NCI-H1105 (cell line): ENCODE measurements at places on chromosomes 7 and 10.

- DNase-seq: no peak
Observed at GRCh38 chr7:50598460-50599343, 33.5 kb upstream of the DDC start.

- no peak for DNase-seq
Observed at GRCh38 chr10:93206652-93207051, 133.0 kb downstream of the CYP26A1 start.

- no peak for DNase-seq
Observed at GRCh38 chr10:1661859-1662437, 75.4 kb downstream of the ADARB2 start.

GRCh38 chr10:49756641-49757040, 5.5 kb downstream of the OGDHL start:
- DNase-seq: no peak

DNA sequence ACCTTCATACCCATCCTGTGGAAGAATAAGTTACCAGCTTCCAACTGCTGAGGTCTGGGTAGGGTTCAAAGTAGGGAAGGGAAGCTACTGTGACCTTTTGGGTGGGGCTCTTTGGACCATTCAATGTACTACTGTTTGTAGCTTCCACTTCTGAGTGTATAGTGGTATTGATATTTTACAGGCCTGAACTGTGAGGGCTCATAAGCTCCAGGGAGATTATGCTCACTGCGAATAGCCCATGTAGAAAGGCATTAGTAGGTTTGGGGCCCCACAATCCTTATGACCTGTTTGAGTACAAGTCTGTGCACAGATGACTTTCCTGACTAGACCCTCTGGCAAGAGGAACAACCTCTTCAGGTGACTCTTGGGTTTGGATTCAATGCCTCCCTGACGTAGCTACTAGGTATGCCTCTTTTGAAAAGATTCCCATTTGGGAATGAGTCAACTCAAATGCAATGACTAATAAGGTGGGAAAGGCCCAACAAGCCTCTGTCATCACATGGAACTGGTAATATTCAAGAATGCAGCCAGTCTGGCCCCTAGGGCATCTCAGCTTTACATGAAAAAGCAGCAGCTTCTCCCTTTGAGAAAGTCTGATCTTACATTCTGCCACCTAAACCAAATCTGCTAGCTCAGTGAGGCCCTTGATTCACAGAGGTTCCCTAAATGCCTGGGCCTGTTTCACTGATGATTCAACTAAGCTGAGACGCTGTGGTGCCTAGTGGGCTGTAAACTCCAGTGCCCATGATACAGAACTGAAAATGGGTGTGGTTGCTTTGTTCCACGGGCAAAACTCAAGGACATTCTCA, 79.8 kb downstream of the ABI1 start:
- DNase-seq: no peak

- DNase-seq: no peak
Observed at GRCh38 chr7:1990001-1990670, 242.6 kb downstream of the MAD1L1 start.

DNA sequence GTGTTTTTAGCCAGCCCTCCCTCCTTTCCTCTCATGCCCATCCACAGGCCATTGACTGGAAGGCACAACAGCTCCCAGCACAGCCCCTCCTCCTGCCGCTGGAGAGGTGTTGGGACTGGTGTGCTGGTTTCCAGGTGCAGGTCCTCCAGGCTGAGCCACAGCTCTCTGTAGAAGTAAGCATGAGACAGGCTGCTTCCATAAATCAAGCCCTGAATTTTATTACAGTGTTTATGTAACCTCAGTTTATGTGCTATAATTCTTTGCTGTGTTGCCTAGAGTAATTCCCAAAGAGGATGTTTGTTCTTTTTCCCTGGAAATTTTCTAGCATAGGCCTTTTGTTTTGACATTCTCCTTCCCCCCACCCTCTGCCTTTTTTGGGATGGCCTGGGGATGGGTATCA, 445.8 kb downstream of the AUTS2 start:
- DNase-seq: no peak

GRCh38 chr10:60336901-60337630, 52.6 kb downstream of the ANK3 start:
- no peak for DNase-seq

DNA sequence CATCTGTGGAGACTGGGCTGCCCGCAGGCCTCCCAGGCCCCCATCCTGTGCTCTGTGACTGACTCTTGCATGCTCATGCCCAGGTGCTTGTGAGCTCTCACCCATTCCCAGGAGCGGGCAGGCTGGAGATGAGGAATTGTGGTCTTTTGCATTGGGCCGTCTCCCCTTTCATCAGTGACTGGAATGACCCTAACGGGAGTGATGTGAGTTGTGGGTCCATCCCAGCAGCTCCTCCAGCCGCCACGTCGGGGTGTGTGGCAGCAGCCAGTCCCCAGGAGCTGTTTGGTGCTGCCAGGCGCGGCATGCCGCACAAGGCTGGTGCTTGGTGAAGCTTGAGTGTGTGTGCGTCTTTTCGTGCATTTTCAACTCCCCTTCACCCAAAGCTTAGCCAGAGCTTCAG, 164.2 kb downstream of the ACTR3B start:
- DNase-seq: no peak

DNA sequence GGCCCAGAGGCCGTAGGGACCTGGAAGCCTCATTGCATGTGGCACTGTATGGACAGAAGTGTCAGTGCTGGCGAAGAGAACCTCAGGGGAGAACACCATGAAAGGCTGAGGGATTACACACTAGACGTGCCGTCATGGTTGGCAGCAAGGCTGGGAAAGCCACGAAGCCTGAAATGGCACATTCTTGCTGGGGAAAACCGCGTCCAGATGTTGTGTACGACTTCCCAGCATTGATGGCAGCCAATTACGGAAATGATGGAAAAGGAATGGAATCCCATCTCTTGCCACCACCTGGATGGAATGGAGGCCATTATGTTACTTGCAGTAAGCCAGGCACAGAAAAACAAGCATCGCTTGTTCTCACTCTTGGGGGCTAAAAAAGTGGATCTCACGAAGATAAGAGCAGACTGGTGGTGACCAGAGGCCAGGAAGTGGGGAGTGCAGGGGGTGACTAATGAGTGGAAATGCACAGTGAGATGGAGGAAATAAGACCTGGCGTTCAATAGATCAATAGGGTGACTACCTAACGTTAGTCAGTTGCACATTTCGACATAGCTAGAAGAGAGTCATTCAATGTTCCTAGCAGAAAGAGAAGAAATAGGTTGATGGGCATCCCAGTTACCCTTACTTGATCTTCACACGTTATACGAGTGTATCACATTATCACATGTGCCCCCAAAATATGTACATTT, 14.6 kb upstream of the PWWP2B start:
- no peak for DNase-seq

DNA sequence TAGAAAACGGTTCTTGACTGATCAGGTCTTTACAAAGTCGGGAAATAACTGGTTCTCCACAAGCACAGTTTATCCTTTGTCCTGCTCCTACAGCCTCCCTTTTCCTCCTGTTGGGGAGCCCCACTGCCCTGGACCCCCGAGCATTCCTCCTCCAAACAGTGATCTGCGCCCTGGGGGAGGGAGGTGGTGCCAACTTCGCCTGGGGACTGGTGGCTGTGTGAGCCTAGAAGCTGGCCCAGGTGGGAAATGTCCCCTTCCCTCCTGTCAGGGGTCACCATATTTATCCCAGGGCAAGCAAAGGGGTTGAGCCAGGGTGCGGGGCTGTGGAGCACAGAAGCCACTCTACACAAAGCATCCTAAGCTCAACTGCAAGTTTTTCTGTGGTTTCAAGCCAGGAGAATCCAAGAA, 5.2 kb downstream of the HMX3 start:
- DNase-seq: no peak

DNA sequence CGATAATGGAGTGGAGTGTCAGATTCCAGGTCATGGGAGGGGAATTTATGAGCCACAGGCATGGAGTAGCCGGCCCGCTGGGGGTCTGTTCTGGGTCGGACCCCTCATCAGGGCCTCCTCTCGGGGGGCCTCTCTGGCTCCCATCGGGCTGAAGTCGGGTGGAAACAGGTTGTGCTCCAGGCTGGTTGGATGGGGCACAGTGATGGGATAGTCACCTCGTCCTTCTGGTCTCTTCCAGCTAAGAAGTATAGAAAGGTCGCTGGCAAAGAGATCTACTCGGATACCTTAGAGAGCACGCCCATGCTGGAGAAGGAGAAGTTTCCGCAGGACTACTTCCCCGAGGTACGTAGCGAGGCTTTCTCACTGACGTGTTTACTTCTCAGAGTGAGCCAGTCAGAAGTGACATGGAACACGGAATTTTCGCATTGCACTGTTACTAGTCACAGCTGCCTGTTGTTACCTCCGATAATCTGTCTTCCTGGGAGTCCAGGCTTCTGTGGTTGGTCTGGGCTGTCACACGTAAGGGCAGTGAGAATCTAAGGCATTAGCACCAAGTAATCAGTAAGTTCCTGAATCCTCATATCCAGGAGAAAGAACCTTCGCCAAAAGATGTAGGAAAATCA, 88.3 kb downstream of the NKX6-2 start:
- no peak for DNase-seq

GRCh38 chr10:37732685-37733084, 124.7 kb downstream of the ZNF248 start:
- DNase-seq: no peak

DNA sequence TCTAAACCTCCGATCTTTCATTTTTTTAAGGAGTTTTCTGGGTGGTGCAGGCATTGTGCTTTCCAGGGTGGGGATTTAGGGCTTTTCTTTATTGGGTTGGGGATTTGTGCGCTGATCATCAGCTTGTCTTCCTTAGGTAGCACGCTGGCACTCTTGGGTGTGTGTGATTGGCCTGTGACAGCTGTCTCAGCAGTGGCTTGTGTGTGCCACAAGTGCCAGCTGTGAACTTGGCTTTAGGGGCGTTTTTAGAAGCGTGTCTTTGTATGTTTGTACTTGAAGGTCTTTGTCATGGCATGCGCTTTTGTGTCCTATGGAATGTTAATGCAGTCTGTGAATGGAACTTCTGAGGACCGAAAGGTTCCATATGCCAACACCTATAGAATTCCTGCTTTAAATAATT, 788 bp downstream of the AKAP9 start:
- DNase-seq: peak; percentile 58

- no peak for DNase-seq
Observed at GRCh38 chr7:33581236-33581635, 324.1 kb upstream of the BMPER start.

- no peak for DNase-seq
Observed at GRCh38 chr10:27564398-27564797, 60.3 kb downstream of the RAB18 start.

DNA sequence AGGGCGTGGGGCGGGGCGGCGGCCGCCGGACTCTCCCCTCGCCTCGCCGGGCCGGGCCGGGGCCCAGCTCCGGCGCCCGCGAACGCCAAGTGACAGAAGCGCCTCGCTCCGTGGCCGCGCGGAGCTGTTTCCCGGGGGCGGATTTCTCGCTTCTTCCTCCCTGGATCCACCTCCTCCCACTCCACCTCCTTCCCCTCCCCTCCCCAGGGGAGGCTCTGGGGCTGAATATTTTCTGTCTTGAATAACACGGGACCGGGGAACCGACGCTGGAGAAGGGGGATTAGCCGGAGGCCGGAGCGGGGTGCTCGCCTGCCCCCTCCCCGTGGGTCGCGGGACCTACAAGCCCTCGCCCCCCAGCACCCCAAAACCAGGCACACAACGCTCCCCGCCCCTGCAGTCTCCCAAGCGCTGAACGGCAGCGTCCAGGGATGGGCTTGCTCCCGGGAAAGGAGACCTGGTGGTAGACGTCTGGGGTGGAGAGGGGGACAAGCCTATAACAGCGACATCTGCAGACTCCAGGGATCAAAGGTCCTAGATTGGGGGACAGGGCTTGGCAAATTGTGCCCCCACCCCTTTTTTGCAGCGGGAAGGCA, at the start of gene ARHGAP21:
TSS of gene ARHGAP21 (minus strand) at position 100 of the 593 bp plus-strand sequence. CDS start 1,988 bp downstream, outside the sequence.
- no peak for DNase-seq

- no peak for DNase-seq
Observed at GRCh38 chr10:129959544-129960480, 4.3 kb downstream of the EBF3 start.

GRCh38 chr10:22133749-22134624, 83.8 kb downstream of the EBLN1 start:
- no peak for DNase-seq

- peak; percentile 42 for DNase-seq
Observed at GRCh38 chr10:102395400-102396316, at the start of gene NFKB2. Gene NFKB2, plus strand, starts transcription at chr10:102395705. Its CDS starts 255 bp downstream, at chr10:102395960.

GRCh38 chr7:55127622-55128081, 108.8 kb downstream of the EGFR start:
- peak; percentile 88 for DNase-seq

- no peak for DNase-seq
Observed at GRCh38 chr7:76346778-76347177, 12.0 kb downstream of the YWHAG start.

- peak; percentile 30 for DNase-seq
Observed at GRCh38 chr10:95841661-95842498, 65.9 kb upstream of the CC2D2B start.

- DNase-seq: no peak
Observed at GRCh38 chr7:44963364-44964290, 15.2 kb downstream of the MYO1G start.

GRCh38 chr10:36803229-36803628, 322.2 kb upstream of the ANKRD30A start:
- no peak for DNase-seq

DNA sequence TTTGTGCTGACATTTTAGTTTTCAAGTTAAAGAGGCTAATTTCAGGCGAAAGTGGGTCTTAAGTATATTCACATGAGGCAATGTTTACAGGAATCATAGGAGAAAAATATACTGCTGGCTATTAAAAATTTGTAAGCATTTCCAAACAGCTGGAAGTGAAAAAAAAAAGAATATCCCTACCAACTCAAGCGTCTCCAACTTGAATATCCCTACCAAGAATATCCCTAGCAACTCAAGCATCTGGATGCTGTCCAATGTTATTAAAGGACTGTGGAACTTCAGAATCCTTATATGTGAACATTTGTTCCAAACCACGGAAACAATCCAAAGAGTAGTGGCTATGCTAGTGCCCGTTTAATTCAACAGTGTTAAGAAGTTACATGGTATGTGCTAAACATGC, 1303.0 kb downstream of the GATA3 start:
- DNase-seq: no peak
